ENCODE measurements at places on chromosomes 1 and 21.
A peak's percentile ranks its signal among the peaks of the same experiment; 100 is the strongest.

DNA sequence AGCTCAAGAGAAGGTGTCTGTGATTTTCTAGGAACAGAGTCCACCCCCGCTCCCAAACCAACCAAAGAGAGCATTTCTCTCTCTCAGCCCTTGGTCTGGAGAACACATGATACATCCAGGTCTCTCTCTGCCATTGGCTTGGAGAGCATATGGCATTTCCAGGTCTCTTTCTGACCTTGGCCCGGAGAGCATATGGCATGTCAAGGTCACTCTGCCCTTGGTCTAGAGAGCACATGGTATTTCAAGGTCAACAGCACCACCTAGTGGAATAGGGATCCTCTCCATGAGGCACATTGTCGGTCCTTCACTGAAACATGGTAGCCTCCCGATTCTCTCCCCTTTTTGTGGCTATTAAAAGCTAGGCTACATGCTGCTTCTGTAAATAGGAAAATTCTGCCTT, 437.7 kb upstream of the OLFM3 start:
- DNase-seq: no peak

DNA sequence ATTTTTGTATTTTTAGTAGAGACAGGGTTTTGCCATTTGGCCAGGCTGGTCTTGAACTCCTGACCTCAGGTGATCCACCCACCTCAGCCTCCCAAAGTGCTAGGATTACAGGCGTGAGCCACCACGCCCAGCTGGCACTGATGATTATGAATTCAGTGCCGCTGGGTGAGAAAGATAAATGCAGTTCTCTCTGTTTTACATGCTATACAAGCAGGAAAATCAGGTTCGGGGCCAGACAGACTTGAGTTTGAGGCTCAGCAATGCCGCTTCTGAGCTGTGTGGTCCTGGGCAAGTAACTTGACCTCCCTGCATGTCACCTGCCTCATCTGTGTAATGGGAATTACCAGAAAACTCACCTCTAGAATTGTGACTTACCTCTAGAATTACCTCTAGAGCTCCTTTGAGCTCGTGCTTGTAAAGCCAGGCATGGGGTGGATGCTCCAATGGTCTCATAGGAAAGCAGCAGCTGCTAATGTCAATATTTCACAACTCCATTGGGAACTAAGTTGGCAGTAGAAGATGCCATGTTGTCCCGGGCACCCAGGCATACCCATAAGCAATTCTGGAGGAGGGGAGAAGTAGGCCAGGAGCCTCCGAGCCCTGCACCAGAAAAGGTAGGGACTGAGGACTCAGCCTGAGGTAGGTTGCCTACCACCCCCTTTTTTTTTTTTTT, 119.8 kb upstream of the SLC25A33 start:
- no peak for DNase-seq

- DNase-seq: peak; percentile 16
Measured at GRCh38 chr1:192489748-192490147, 85.8 kb upstream of the RGS1 start.

DNA sequence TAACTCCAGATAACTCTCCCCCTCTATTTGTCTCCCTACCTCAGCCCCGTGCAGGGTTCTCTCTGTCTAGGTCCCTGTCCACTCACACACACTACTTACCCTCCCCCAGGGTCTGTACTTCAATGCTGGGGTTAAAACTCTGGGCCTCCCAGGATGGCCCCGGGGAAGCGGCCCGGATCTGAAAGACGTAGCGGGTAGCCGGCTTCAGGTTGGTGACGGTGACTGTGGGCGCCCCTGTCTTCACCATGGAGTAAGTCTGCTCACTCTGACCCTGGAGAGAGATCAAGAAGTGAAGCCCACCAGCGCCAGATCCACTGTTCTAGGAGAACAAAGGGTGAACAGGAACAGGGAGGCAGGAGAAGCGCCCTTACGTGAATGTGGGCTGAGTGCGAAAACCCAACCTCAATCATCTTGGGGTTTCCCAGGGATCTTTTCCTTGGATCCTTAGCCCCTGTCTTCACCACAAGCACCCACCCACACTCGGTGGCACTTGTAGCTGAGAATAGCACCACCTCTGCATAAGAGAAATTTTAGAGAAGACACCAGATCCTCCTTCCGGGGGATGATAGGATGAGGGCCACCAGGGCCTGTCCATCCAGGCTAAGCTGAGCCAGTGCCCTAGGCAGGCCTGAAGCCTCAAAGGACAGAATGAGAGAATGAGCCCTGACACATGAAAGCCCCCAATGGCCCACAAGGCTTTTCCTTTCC, 33.5 kb downstream of the EPHA10 start:
- DNase-seq: no peak

DNA sequence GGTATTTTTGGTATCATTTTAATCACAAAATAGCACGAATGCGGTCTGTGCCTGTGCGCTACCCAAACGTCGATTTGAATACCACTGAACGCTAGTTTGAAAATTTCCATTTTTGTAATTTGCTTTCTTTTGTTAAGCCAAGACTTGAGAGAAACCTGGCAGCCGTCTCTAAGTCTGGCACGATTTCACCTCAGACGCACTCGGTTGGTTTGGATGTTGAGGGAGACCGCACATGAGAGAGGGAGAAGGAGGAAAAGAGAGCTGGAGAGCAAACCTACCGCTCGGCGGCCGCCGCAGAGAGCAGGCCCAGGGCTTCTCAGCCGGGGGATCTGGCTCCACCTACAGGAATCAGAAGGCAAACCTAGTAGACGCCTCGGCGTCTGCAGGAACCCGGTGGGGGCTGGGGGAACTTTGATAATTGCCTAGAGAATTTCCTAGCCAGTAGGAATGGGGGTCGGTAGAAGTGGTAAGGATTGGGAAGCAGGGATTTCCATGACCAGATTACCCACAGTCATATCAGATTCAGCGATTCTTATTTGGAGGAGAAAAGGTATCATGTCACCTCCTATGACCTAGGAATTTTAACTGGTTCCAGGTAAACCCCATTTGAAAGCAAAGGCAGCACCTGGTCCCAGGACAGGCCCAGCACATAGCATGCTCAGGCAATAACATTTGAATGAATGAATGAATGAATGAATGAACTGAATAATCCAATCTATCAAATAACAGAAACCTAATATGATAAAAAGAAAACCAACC, 83.2 kb downstream of the TM2D1 start:
- DNase-seq: peak; percentile 69

GRCh38 chr1:27503844-27504587, 14.0 kb upstream of the WASF2 start:
- no peak for DNase-seq

- DNase-seq: no peak
Measured at GRCh38 chr1:52727114-52727586, 897 bp downstream of the ZYG11B start.

DNA sequence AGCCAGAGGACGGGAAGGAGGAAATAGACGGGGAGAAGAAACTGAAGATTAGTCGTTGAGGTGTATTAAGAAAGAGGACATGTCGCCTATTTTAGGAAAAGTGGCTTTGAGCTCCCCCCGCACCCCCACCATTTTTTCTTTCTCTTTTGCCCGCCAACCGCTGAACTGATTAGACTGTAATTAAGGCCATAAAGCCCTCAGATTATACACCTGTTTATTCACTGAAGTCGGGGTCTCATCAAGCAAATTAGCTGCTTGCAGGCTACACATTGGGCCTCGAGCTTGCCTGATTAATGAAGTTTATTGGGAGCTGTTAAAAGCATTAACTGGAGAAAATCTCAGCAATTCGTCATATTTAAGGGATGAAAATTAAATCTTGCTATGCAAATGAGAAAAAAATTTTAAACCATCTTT, 119.4 kb upstream of the RRP15 start:
- DNase-seq: no peak

- no peak for DNase-seq
Measured at GRCh38 chr1:95982711-95983110, 738.9 kb upstream of the PTBP2 start.

- no peak for DNase-seq
Measured at GRCh38 chr1:117017062-117017461, 15.5 kb downstream of the CD101 start.

DNA sequence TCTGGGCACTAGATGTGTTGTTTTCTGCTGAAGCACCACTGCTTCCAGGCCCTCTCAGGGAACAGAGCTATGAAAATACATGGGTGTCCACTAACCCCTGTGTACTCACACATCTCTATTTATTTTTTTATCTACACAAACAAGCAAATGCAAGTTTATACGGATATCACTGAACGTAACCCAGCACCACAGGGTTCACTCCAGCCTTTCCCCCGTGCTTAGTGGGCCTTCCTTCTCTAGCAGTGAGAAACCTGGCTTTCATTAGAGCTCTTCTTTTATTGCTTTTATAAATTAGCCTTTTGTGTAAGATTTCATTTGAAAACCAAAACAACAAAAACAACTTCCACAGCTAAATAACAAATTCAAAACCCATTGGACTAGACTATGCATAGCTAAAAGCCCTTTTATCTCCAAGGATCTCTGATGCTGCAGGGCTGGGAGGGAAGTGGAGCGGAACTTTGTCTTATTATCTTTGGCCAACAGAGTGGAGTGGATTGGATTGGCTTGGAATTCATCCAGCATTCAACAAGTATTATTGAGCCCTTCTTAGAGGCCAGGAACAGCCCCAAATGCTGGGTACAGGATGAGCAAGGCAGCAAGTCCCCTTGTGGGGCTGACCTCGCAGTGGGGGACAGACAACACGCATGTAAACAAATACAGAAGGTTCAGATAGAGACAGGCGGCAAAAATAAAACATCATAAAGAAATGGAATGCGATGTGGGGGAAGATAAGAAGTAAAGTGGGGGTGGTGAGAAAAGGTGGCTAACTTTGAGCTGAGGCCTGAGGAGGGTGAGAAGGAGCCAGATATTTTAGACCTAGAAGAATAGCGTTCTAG, 371.8 kb upstream of the POU3F1 start:
- no peak for DNase-seq

GRCh38 chr1:74392840-74393239, 119.6 kb downstream of the LRRC53 start:
- DNase-seq: no peak

- DNase-seq: no peak
Measured at GRCh38 chr21:29798840-29799239, 141.0 kb downstream of the GRIK1 start.

DNA sequence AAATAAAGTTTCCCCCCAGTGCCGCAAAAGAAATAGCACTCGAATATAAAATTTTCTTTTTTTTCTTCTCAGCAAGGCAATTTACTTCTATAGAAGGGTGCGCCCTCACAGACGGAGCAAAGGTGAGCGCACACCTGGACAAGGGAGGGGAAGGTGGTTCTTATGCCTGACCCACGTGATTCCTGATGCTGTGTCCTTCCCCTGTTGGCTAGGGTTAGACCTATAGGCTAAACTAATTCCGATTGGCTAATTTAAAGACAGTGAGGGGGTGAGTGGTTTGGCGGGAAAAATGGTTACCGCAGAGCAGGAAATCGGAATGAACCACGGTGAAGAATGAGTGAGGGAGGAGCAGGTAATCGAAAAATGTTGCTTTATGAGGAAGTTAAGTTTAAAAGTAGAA, 607 bp upstream of the FAAH start:
- DNase-seq: no peak

DNA sequence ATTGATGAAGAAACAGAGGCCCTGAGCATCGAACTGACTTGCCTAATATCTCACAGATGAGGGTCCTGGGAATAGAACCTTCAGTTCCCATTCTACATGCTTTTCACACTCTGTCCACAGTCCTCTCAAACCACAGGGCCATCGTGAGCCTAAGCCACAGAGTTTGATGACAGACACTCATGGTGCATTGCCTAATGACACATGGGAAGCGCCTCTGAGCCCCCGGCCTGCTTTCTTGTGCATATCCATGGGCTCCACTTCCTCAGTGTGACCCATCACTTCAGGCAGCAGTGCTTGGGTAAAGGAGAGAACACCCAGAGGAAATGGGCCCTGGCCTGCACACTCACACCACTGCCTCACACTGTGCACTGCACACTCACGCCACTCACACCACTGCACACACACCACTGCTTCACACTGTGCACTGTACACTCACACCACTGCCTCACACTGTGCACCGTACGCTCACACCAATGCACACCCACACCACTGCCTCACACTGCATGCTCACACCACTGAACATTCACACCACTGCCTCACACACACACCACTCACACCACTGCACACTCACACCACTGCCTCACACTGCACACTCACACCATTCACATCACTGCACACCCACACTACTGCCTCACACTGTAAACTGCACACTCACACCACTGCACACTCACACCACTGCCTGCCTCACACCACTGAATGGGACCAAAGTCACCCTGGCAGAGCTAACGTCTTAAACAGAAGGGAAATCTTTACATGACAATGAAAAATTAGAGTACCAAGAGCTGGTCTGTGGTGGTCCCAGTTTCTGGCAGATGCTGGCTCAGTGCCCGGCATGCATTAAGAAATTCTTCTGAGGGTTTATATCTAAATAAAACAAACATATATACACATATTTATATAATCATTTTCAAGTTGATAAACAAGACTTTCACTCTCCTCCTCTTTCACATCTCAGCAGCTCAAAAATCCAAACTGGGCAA, 53.0 kb downstream of the KANK4 start:
- no peak for DNase-seq

DNA sequence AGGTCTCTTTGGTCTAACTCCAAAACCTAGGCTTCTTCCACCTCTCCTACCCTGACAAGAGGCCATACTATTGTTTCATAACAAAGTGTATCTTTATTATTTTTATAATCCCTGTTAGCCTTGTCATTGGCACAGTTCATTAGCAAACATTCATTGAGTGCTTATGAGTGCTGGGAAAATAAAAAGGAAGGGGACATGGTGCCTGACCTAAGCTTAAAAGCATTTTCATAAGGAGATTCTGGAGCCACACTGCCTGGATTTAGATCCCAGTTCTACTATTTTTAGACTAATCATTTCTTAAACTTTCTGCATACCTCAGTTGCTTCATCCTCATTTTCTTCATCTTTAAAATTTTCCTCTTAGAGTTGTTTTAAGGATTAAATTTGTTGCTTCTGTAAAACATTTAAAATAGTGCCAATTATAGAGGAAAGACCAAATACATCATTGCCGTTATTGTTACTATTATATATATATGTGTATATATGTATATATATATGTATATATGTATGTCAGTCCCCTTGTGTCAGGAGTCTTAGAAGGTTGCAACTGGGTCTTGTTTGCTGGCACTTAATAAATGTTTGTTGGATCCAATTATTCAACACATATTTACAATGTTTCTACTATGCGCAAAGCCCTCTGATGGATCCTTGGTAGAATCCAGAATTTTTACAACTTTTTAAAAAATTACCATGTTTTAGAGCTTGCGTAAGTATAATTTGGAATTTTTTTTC, 250.9 kb upstream of the SGIP1 start:
- DNase-seq: no peak

GRCh38 chr1:44646261-44647110, 27.8 kb downstream of the TMEM53 start:
- no peak for DNase-seq

GRCh38 chr21:43767984-43768867, 7.9 kb downstream of the CSTB start:
- no peak for DNase-seq

- peak; percentile 95 for DNase-seq
Measured at GRCh38 chr1:173868266-173869020, at the start of gene ZBTB37. ZBTB37 (plus strand) TSS chr1:173868380; CDS start chr1:173870226, 1,846 bp downstream.

DNA sequence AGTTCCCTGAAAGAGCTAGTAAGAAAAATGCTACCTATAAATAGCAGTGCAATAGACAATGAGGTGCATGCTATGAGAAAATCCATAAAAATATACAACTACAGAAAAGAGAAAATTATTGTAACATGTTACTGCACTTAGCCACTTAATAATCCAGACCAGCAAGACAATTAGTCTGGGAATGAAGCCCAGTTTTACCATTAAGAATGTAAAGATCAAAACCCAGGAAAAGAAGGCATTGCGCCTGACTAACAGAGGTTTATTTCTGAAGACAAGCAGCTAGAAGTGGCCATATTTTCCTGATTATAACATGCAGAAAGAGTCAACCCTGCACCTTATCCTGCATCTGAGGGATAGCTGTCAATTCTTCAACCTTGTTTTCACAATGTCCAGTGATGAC, 276.4 kb upstream of the PRMT6 start:
- DNase-seq: no peak

Measured in stimulated activated CD4-positive, alpha-beta T cell treated with anti-CD3 and anti-CD28 coated beads, Interleukin-1b, Interleukin-23, amount 100 ng/mL, for 48 hours (primary cell).